Activated CD8-positive, alpha-beta T cell treated with anti-CD3 and anti-CD28 coated beads for 36 hours (primary cell): ENCODE measurements at places on chromosomes 3 and 15. TPM values are rescaled to one million over a fixed set of nuclear protein-coding genes. Genes with fewer than 3 reads are reported as not detected.

C3orf85 gene
- not detected for total RNA-seq

GOLIM4 gene
- total RNA-seq, result 5.5 TPM

ANKUB1 gene
- not detected for total RNA-seq

ZNF385D gene
- total RNA-seq, result not detected

ANKRD34C gene
- not detected for total RNA-seq

ONECUT1 gene
- total RNA-seq, result not detected

- DNase-seq, result no peak
- H3K4me3 ChIP-seq, result no peak overlapping the region
- no peaks in the 10 kb centered on the region for H3K4me1 ChIP-seq
- no peak overlapping the region for H3K27ac ChIP-seq
- no peaks in the 10 kb centered on the region for H3K36me3 ChIP-seq
Observed at GRCh38 chr3:58484045-58484721, 7.7 kb upstream of the KCTD6 start.

- no peak overlapping the region for H3K4me3 ChIP-seq
- H3K4me1 ChIP-seq, result no peaks in the 10 kb centered on the region
- H3K27me3 ChIP-seq, result peaks cover 7% of the 10 kb centered on the region
- no peak overlapping the region for H3K27ac ChIP-seq
Observed at GRCh38 chr3:169841171-169841570, 28.5 kb upstream of the LRRC34 start.

DNA sequence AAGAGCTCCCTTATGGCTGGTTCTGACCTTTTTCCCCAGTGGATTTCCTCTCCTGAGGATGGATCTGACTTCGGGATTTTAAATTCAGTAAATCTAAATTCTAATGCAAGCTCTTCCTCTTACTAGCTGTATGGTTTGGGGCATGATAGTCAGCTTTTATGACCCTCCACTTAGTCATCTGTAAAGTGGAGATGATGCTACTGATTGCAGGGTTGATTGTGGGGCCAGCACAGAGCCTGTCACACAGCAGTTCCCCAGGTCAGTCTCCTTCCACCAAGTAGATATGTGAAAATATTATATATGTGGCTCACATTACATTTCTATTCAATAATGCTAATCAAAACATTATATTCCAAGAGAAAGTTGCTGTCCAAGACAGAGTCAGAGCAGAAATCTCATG is 141.3 kb upstream of the UBE2E1 start:
- H3K36me3 ChIP-seq, result no peaks in the 10 kb centered on the region
- no peak for DNase-seq
- peaks cover under 1% of the 10 kb centered on the region for H3K27me3 ChIP-seq
- no peaks in the 10 kb centered on the region for H3K4me1 ChIP-seq
- H3K27ac ChIP-seq, result no peak overlapping the region
- H3K4me3 ChIP-seq, result no peak overlapping the region

DNA sequence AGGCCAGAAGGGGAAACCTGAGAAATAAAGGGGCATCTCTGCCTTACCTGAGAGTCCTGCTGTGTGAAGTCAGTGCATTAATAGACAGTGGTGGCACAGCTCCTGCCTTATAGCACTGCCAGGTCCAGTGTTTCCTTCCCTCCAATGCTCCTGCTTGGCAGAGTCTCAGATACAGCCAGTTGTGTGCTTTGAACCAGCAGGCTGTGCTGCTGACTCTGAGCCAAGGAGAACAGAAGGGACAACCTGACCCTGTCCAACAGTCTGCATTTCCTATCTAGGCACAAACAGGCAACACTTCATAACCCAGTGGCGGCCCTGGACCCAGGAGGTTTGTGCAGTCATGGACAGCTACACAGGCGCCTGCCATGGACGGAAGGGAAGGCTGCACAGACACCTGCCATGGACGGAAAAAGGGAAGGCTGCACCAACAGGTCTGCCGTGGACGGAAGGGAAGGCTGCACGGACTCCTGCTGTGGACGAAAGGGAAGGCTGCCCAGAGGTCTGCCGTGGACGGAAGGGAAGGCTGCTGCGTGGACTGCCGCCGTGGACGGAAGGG is 33.9 kb upstream of the PLXNA1 start:
- no peak overlapping the region for H3K27ac ChIP-seq
- H3K36me3 ChIP-seq, result no peaks in the 10 kb centered on the region
- H3K4me3 ChIP-seq, result no peak overlapping the region
- H3K4me1 ChIP-seq, result peaks cover 3% of the 10 kb centered on the region
- no peaks in the 10 kb centered on the region for H3K27me3 ChIP-seq

DNA sequence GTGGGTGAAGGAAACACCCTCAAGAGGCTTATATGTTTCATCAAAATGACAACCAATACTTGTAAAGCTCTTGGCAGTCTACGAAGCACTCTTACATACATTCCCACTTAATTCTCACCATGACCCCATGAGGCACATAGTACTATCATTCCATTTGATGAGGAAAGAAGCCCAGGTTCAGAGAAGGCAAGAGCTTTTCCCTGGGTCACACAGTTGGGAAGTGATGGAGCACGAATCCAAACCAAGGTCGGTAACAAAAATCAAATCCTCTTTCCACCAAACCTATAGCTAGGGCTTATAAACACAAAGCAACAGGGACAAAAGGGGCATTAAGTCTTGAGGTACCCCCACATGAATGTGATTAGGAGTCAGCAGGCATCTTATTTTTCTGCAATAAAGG is 187.1 kb downstream of the UACA start:
- H3K27me3 ChIP-seq, result no peaks in the 10 kb centered on the region
- no peak overlapping the region for H3K27ac ChIP-seq
- DNase-seq, result no peak
- H3K4me1 ChIP-seq, result peaks cover 6% of the 10 kb centered on the region
- no peak overlapping the region for H3K4me3 ChIP-seq

- peaks cover 16% of the 10 kb centered on the region for H3K4me1 ChIP-seq
- DNase-seq, result no peak
- H3K27me3 ChIP-seq, result no peaks in the 10 kb centered on the region
- H3K4me3 ChIP-seq, result no peak overlapping the region
- H3K27ac ChIP-seq, result no peak overlapping the region
Observed at GRCh38 chr15:75775296-75776064, 62.8 kb upstream of the CSPG4 start.

- no peak overlapping the region for H3K27ac ChIP-seq
- H3K27me3 ChIP-seq, result no peaks in the 10 kb centered on the region
- no peak overlapping the region for H3K4me3 ChIP-seq
- DNase-seq, result no peak
- no peaks in the 10 kb centered on the region for H3K36me3 ChIP-seq
Observed at GRCh38 chr15:82894971-82895520, 57.5 kb downstream of the HOMER2 start.

DNA sequence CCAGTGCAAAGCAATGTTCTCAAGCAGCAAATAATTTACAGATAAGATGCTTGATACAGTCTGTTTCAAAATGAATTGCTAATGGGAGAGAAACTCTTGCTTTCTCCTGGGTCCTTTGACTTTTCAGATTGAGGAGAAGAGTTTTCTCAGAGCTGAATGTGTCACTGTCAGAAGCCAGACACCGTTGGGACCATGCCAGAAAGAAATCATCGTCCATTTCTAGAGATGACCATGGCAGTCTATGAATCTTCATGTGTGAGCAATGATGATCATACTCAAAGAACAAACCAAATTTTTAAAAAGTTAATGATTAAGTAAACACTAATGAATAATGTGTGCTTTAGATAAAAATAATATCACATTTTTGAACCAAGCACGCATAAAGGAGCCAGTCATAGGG is 77.6 kb downstream of the ZNF385D start:
- no peaks in the 10 kb centered on the region for H3K27me3 ChIP-seq
- H3K36me3 ChIP-seq, result no peaks in the 10 kb centered on the region
- no peaks in the 10 kb centered on the region for H3K4me1 ChIP-seq
- H3K27ac ChIP-seq, result no peak overlapping the region
- no peak for DNase-seq
- H3K4me3 ChIP-seq, result no peak overlapping the region

- no peaks in the 10 kb centered on the region for H3K4me1 ChIP-seq
- DNase-seq, result no peak
- H3K4me3 ChIP-seq, result no peak overlapping the region
- H3K27ac ChIP-seq, result no peak overlapping the region
- no peaks in the 10 kb centered on the region for H3K36me3 ChIP-seq
- H3K27me3 ChIP-seq, result peaks cover 15% of the 10 kb centered on the region
Observed at GRCh38 chr15:38212729-38213351, 39.8 kb upstream of the SPRED1 start.

GRCh38 chr3:14900881-14901873 is 46.2 kb upstream of the NR2C2 start:
- no peaks in the 10 kb centered on the region for H3K4me1 ChIP-seq
- no peak for DNase-seq
- no peak overlapping the region for H3K27ac ChIP-seq
- H3K36me3 ChIP-seq, result no peaks in the 10 kb centered on the region

- H3K4me1 ChIP-seq, result no peaks in the 10 kb centered on the region
- H3K36me3 ChIP-seq, result no peaks in the 10 kb centered on the region
- DNase-seq, result no peak
Observed at GRCh38 chr15:35721751-35722150, 175.8 kb upstream of the DPH6 start.

DNA sequence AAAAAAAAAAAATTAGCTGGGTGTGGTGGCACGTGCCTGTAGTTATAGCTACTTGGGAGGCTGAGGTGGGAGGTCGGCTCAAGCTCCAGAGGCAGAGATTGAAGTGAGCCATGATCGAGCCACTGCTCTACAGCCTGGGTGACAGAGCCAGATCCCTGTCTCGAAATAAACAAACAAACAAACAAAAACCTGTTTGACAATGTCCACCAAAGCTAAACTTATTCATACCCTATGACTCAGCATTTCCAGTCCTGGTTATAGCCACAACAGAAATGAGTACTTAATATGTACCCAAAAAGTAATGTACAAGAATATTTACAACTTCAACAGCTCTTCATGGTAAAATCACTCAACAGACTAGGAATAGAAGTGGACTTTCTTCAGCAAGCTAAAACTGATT is 31.1 kb downstream of the SERP1 start:
- no peaks in the 10 kb centered on the region for H3K36me3 ChIP-seq
- no peaks in the 10 kb centered on the region for H3K4me1 ChIP-seq
- no peak overlapping the region for H3K4me3 ChIP-seq
- no peak overlapping the region for H3K27ac ChIP-seq
- DNase-seq, result no peak

GRCh38 chr3:3817865-3818264 is 18.6 kb downstream of the LRRN1 start:
- H3K27ac ChIP-seq, result no peak overlapping the region
- DNase-seq, result no peak
- H3K36me3 ChIP-seq, result no peaks in the 10 kb centered on the region
- H3K27me3 ChIP-seq, result no peaks in the 10 kb centered on the region
- H3K4me3 ChIP-seq, result no peak overlapping the region

DNA sequence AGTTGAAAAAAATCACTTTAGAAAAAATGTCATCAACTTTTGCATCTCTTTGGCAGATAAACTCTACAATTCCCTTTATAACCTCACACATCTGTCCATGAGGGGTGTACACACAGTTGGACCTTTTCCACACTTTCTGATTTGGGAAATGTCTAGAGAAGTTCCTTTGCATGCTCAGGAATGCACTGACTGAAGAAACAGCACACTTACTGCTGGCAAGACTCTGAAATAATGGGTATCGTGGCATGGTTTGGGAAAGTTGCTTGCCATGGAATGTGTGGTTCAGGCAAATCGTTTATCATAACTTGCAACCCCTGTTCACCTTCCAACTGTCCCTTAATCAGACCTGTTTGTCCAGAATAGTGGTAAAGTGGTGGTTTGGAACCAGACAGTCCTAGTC is 135.3 kb upstream of the TGFBR2 start:
- H3K27me3 ChIP-seq, result no peaks in the 10 kb centered on the region
- H3K36me3 ChIP-seq, result no peaks in the 10 kb centered on the region
- peaks cover 34% of the 10 kb centered on the region for H3K4me1 ChIP-seq
- H3K4me3 ChIP-seq, result no peak overlapping the region
- DNase-seq, result no peak

DNA sequence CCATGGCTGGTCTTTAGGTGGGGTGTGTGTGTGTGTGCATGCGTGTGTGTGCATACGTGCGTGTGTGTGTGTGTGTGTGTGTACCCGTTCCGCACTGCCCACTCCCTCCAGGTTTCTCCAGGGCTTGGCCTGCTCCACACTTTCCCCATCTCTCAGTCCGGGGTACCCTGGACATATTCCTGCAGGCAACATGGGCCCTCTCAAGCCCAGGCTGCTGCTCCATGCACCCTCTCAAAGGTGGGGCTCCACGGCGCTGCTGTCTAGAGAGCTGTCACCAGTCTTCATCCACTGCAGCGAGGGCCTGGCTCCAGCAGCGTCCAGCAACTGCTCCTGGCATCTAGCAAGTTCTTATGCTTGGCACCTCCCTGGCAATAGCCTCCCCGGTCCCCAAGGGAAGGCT is 86.1 kb downstream of the ATP10A start:
- no peak overlapping the region for H3K4me3 ChIP-seq
- peaks cover 19% of the 10 kb centered on the region for H3K4me1 ChIP-seq
- no peak overlapping the region for H3K27ac ChIP-seq
- H3K36me3 ChIP-seq, result peaks cover 9% of the 10 kb centered on the region
- no peaks in the 10 kb centered on the region for H3K27me3 ChIP-seq
- DNase-seq, result no peak

DNA sequence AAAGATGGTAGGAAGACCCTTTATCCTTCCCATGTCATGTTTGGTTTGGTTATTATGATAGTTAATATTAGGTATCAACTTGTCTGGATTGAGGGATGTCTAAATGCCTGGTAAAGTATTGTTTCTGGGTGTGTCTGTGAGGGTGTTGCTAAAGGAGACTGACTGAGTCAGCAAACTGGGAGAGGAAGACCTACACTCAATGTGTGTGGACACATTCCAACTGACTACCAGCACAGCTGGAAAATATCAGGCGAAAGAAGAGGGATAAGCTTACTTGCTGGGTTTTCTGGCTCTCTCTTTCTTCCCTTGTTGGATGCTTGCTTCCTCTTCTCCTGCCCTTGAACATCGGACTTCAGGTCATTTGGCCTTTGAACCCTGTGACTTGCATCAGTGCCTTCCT is 1227.6 kb upstream of the EPHA6 start:
- no peak for DNase-seq
- no peaks in the 10 kb centered on the region for H3K4me1 ChIP-seq
- no peaks in the 10 kb centered on the region for H3K27me3 ChIP-seq
- H3K27ac ChIP-seq, result no peak overlapping the region
- H3K4me3 ChIP-seq, result no peak overlapping the region

GRCh38 chr3:165751637-165752036 is 85.6 kb downstream of the BCHE start:
- no peaks in the 10 kb centered on the region for H3K36me3 ChIP-seq
- H3K4me1 ChIP-seq, result no peaks in the 10 kb centered on the region
- H3K27me3 ChIP-seq, result no peaks in the 10 kb centered on the region
- H3K4me3 ChIP-seq, result no peak overlapping the region
- no peak overlapping the region for H3K27ac ChIP-seq
- DNase-seq, result no peak

- peaks cover 3% of the 10 kb centered on the region for H3K4me1 ChIP-seq
- H3K4me3 ChIP-seq, result no peak overlapping the region
- peaks cover 29% of the 10 kb centered on the region for H3K27me3 ChIP-seq
- DNase-seq, result no peak
- no peak overlapping the region for H3K27ac ChIP-seq
Observed at GRCh38 chr15:80677041-80677440, 18.1 kb upstream of the ABHD17C start.
